ENCODE measurements at places on chromosomes 1 and 21.

- no peak for DNase-seq
These were observed 91.6 kb upstream of the SAMD11 start for GRCh38 chr1:832136-832535.

DNA sequence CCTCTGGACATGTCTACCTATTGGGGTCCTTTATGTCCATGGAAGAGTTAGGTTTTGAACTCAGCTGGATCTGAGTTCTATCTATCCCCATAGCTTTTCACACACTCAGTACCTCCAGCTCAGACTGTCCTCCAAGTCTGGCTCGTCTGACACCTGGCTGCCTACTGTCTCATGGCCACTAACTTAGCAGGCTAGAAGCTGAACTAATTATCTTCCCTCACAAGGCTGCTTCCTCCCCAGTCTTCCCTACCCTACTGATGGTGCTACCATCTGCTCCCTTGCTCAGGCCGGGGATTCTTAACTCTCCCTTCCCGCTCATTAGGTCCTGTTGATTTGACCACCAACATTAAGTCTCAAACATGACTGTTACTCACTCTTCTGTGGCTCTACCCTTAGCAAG is 13.4 kb downstream of the VANGL2 start:
- peak; percentile 33 for DNase-seq

- DNase-seq, result no peak
These were observed 41.0 kb downstream of the DEGS1 start for GRCh38 chr1:224223819-224224714.

DNA sequence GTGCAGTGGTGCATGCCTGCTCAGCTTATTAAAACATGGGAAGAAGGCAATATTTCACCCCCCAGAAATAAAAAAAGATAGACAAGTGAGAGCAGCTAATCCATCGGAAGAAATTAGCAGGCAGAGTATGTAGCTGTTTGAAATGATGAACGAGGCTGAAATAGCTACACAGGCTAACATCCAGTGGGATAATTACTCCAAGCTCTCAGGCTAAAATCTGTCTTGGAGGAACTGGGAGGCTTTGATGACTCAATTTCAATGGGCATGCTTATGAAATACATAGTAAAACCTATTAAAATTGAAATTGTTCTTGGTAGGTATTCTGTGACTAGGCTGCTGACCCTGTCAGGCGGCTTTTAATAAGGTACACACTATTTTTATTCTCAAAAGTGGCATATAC is 84.1 kb upstream of the RRP15 start:
- peak; percentile 9 for DNase-seq

GRCh38 chr1:151847867-151848596 is 5.5 kb downstream of the THEM5 start:
- peak; percentile 23 for DNase-seq
